Osteoblast (primary cell): ENCODE measurements at places on chromosomes 7 and 10. TPM values are rescaled to one million over a fixed set of nuclear protein-coding genes. Genes with fewer than 3 reads are reported as not detected.

Gene ABHD11
- 6.5 and 8.7 TPM in 2 replicates for total RNA-seq

- DNase-seq = no peak
These were observed 421.9 kb downstream of the SORCS3 start for GRCh38 chr10:105062951-105063350.

DNA sequence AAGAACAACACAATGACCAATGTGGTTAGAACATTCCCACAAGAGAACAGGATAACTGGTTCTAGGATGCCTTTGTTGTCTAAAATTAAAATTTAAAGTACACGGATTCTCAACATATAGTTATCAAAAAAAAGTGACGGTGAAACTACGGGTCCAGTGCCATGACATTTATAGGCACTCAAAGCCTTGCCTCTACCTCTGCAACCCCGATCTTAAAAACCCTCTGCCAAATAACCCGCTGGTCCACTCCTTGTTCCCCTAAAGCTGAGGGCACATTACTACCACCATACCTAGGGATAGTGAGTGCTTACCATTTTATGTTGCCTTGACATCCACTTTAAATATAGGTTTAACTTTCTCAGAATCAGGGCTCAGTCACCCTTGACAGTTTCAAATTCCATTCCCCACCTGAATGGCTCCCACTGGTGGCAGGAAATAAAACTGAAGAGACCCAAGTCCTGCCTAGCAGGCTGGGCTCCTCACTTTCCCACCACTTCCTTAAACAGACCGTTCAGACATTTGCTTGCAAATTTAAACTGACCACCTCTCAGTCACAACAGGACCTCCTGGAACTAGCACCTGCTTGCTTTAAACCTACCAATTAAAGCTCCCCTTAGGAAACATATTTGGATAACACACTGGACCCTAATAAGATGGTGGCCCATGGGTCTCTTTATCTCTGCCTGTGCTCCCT is 169.9 kb upstream of the ASAH2 start:
- peak; percentile 72 for DNase-seq

Gene GNG11
- total RNA-seq = 7.6 and 8.8 TPM in 2 replicates

- DNase-seq = no peak
These were observed 391.2 kb downstream of the ANKRD7 start for GRCh38 chr7:118615681-118616080.

Gene FOXP2
- total RNA-seq = 3.8 and 5.8 TPM in 2 replicates

Gene AGR2
- total RNA-seq = not detected in 2 replicates

GRCh38 chr7:142795339-142795863 is 24.6 kb downstream of the PRSS2 start:
- no peak for DNase-seq

Gene PTPRN2
- total RNA-seq = 0.36 and 0.88 TPM in 2 replicates

DNA sequence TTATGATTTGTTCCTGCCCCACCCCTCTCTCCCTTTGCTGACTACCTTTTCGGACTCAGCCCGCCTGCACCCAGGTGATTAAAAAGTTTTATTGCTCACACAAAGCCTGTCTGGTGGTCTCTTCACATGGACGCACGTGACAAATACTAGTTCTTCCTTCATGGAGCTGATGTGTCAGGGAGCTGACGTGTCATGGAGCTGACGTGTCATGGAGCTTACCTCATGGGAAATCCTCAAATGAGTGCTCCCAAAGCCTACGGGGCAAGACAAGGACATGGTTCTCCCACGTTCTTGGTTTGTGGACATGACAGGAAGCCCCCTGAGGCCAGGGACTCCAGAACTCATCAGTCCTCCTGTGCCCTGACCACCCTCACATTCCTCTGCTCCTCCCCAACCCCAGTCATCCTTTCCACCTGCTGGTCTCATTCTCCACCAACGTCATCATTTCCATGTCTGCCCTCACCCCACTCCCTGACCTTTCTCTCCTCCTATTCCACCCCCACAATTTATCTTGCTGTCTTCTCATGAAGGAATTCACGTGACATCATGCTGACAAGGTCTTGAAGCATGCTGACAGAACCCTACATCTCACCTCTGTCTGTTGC is 261.3 kb downstream of the TCERG1L start:
- no peak for DNase-seq

Gene HTR5A
- not detected in 2 replicates for total RNA-seq

DNA sequence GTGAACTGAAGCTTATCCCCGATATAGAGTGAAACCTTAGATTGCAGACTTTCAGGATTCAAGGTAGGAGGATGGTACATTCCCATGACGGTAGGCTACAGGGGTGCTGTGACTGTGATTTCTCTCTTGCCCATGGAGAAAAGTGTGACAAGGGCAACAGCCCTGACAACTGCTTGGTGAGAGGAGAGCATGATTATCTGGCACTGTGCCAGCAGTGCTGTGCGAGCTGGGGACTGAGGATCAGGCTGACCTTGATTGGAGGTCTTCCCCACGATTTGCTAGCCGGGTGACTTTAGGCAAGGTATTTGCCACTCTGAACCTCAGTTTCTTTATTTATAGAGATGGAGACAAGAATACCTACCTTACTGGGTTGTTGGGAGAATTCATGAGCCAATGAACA is 229.5 kb downstream of the PTEN start:
- DNase-seq = no peak

Gene MYOF
- total RNA-seq = 352 and 379 TPM in 2 replicates

GRCh38 chr10:120335553-120335952 is 121.5 kb upstream of the PLPP4 start:
- DNase-seq = no peak

DNA sequence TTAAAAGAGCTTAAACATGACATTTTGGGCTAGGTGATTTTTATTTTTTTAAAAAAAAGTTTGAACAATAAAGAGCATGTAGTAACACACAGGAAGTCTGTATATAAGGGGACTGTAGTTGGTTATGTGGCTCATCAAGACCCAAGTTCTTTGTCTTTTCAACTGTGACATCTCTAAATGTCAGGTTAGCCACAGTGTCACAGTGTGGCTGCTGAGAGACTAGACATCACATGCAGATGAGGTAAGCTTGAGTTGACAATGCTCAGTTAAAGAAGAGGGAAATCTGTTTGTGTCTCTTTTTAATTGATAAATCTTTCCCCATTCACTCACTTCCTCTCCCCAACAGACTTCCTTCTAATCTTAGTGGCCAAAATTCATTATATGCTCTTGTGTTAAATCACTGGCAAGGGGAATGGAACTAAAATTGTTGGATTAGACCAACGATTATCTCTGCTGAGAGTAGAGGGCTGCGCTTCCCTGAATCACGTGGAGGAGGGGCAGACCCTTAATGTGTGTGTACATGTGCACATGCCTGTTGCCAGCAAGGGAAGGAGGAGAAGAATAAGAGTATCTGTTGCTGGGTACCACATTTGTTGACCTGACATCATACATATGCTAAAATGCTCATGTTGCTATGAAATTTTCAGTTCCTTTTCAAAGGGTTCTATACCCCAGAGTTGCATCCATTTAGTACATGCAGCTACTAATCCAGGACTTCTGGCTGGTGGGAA is 78.3 kb downstream of the MMRN2 start:
- DNase-seq = no peak

Gene NCF1
- under 0.01 TPM in 1 of 2 replicates, not detected in the other for total RNA-seq

DNA sequence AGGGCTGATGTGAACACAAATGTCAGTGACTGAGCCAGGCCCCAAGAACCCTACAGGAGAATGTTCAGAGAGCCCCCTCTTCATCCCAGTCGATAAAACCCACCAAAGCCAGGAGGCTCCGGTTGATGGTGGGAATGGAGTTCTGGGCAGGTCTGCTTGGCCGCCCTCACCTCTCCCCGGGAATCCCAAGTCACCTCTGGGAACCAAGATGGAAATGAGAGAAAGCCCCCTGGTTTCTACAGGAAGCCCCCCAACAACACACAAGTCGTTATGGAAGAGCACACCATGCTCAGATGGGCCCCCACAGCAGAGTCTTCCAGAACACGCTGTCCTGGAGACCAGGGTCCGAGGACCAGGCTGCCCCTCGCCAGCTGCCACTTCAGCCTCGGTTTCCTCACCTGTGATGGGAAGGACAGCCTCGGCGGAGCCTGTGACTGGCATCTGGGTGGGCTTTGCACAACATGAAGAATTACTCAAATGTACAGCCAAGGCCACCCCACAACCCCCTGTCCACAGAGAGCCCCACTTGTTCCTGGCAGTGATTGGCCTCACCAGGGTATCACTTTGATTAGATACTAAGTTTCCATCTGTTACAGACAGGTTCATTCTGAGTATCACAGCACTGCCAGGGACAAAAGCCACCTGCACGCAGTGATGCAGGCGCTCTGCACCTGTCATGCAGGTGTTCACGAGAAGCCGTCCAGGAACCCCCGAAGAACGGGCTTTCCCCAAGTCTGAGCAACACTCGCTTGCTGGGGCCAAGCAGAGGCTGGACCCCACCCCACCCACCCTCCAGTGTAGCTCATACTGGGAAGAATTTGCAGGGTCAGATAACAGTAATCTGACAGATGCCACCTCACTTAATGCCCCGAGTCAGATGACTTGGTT is 57.6 kb downstream of the MKI67 start:
- DNase-seq = peak; percentile 11

DNA sequence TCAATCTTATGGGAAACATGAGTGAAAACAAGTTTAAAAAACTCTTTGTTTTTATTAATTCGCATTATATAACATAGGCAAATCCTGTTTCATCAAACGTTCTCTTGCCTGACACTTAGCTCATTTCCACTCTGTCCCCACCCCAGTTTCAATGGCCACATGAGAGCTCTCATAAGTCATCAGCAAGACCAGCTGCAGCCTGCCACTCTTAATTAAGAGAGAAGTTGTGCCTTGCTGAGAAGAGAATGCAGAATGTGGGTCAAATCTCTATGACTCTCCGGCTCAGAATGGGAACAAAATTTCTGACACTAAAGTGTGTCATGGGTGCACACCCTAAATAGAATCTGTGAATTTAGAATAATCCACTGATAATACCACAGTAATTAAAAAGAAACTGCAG is 39.6 kb downstream of the ASAH2 start:
- DNase-seq = no peak

GRCh38 chr7:92498557-92498956 is 20.8 kb upstream of the ERVW-1 start:
- no peak for DNase-seq

GRCh38 chr7:40425696-40426095 is 290.9 kb downstream of the SUGCT start:
- no peak for DNase-seq

- peak; percentile 25 for DNase-seq
These were observed 121.1 kb downstream of the BBS9 start for GRCh38 chr7:33250421-33250871.

Gene CALHM3
- total RNA-seq = not detected in 2 replicates

Gene STRIP2
- 8.3 and 19.7 TPM in 2 replicates for total RNA-seq

Gene TSPAN33
- under 0.01 and 0.36 TPM in 2 replicates for total RNA-seq

DNA sequence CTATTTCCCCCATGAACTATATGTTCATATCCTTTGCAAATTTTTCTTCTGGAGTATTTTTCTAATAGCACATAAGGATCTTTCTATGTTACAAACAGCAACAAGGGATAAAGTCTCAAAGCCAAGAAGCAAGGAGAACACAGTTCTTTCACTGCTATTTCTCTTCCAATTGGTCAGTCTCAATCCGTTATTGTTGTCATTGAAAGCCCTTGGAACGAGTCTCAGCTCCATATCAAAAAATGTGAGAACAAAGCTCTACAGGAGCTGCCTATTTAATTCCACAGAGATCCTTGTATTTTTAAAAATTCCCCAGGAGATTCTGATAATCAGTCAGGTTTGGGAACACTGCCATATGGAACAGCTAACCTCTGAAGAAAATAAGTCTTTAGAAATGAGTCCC is 15.7 kb downstream of the SLC35B4 start:
- no peak for DNase-seq

Gene ITPRID1
- total RNA-seq = not detected in 2 replicates

- no peak for DNase-seq
These were observed 96.9 kb upstream of the LRRTM3 start for GRCh38 chr10:66828957-66829356.

DNA sequence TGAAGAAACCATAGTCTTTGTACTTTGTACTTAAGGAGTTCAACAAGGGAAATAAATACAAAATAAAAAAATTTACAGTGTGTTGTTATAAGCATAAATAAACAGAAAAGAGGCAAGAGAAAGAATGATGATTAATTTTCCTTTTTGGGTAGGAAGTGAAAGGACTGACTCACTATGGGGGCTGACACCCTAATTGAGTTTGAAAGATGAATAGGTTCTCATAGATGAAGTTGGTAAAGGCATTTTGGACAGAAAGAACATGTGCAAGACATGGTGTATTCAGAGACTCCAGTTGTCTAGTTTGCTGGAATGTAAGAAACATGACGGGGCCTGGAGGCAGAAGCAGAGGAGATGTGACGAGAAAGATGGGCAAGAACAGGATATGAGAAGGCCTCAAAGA is 83.7 kb downstream of the VPS50 start:
- no peak for DNase-seq

GRCh38 chr7:128917122-128917521 is 6.6 kb upstream of the KCP start:
- DNase-seq = no peak

GRCh38 chr10:94630017-94630688 is 53.4 kb upstream of the CYP2C18 start:
- DNase-seq = peak; percentile 65

DNA sequence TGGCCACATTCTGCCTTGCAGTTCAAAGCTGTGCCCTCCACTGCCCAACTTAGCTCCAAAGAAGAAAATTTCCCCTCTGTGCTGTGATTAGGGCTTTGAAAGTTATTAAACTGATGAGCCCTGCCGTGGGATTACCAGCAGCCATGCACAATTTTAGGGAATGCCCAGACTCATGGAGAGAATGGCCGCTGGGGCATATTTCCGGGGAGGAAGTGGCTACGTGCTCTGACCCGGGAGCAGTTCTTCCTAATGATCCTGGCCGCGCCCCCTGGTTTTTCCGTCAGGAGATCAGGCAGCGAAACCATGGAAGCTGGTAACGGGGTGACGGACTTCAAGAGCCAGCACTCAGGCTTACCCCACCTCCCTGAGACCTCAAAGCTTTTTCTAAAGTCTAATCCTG is 365.5 kb upstream of the PFKP start:
- no peak for DNase-seq

DNA sequence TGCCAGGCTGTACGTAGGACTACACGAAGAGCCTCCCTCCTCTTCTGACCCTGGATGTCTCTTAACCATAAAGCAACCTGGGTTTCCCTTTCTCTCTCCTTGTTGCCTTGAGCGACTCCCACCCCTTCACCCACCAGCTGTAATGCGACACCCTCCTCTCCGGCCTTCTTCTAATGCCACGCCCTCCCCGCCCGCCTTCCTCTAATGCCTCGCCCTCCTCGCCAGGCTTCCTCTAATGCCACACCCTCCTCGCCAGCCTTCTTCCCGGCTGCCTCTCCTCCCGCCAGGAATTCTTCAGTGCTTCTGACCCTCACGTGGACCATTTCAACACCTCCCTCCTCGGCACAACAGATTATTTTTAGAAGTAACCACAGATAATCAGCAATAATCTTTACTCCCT is 348.5 kb upstream of the SHH start:
- no peak for DNase-seq

- DNase-seq = no peak
These were observed 73.2 kb upstream of the ZNF746 start for GRCh38 chr7:149570784-149571183.
